Stimulated activated naive CD8-positive, alpha-beta T cell treated with anti-CD3 and anti-CD28 coated beads, Interleukin-15, amount 100 ng/mL, for 72 hours (primary cell): ENCODE measurements at places on chromosomes 6 and 20.

GRCh38 chr6:107692351-107692750 lies 131.8 kb downstream of the SCML4 start:
- DNase-seq: no peak

- no peak for DNase-seq
Observed at GRCh38 chr6:22146678-22146930, 150.2 kb downstream of the PRL start.

DNA sequence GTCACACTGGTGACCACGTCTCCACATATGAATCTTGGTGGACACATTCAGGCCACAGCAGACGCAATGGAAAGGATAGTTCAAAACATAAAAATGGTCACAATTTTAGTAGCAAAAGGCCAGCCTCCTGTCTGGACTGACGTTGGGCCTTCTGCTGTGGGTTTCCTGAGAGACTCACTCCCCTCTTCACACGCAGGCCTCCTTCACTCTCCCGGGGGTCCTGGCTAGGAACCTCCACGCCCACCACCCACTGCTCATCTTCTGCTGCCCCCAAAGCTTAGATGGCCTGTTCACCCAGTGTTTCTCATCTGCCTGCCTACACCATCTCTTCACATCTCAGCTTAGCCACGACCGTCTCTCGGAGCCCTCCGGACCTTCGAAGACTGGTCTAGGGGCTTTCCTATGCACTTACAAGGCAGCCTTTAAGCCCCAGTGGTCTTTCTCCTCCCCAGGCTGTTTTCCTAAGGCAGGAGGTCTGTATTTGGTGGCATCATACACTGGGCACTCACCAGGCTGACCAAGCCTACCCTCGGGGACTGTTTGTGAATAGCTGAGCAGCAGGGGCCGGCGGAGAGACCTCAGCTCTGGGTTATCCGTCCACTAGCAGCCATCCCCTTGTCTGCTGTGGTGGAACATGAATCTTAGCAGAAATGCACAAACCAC lies 46.6 kb upstream of the AFDN start:
- no peak for DNase-seq

DNA sequence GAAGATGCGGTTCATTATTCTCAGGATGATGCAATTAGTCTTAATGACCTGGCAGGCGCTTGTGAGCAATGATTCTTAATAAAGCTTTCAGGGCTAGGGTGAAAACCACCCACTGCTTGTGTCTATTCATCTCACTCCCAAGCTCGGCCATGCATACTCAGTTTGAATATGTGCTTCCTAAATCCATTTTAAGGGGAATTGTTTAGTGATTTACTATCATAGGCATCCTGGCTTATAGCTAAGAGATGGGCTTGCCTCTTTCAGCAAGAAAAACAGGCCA lies 141.1 kb upstream of the SLC24A3 start:
- DNase-seq: no peak

DNA sequence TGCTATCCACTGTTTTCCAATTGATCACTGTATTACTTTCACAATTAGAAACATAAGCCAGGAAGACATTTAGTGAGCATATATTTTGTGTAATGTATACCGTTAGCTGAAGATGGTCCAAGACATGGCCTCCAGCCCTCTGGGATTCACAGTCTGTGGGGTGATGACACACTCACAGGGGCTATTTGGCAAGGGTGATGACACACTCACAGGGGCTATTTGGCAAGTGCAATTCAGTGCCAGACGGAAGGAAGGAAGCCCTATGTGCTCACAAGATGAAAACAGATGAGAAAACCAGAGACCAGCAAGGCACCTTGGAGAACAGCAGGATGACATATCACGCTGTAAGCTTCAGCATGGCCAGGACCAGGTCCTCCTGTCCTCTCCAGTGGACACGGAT lies 183.7 kb downstream of the MBOAT1 start:
- no peak for DNase-seq

DNA sequence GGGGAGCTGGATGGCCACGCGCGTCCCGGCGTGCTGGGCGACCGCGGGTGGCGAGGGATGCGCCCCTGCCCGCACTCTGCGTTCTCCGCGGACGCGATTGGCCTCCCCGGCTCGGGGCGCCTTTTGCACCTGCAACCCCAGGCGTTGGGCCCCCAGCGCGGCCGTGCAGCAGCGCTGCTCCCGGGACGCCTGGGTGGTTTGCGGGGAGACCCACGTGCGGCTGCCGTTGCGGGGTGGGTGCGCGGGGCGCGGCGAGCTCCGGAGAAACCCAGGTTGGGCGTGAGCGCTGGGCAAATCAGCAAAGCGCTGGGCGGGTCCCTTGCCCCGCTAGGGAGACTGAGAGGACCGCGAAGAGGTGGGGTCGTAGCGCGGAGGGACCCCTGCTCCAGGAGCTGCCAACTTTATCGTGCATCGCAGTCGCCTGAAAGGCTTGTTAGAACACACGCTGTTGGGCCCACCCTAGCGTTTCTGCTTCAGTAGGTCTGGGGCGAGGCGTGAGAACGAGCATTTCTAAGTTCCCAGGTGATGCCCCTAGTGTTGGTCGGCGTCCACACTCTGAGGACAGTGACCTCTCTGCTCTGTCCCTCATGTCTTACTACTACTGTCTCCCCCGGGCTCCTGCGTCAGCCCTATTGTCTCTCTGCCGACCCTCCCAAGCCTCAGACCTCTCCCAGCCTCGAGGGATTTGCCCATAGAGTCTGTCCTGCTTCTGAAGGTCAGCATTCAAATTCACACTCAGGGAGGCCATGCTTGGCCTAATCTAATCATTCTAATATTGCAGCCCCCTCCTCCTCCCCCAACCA lies 538 bp upstream of the ZFP64 start:
- peak; percentile 65 for DNase-seq
